Endothelial cell of coronary artery (primary cell): ENCODE measurements at places on chromosomes 16 and 17. TPM values are rescaled to one million over a fixed set of nuclear protein-coding genes. Genes with fewer than 3 reads are reported as not detected.

Gene ZG16
- not detected in 2 replicates for total RNA-seq

Gene PLCD3
- 8.5 and 15.6 TPM in 2 replicates for total RNA-seq

Gene RTN4RL1
- not detected in 2 replicates for total RNA-seq

Gene CCDC200
- total RNA-seq, result not detected in 2 replicates

Gene KRT28
- total RNA-seq, result not detected in 2 replicates

Gene COTL1
- 133 and 143 TPM in 2 replicates for total RNA-seq

Gene DCAKD
- total RNA-seq, result 26.7 and 27.0 TPM in 2 replicates

Gene HOXB7
- total RNA-seq, result 0.90 and 2.2 TPM in 2 replicates

Gene SLC13A2
- not detected in 2 replicates for total RNA-seq

Gene KIFC3
- total RNA-seq, result 45.3 and 56.0 TPM in 2 replicates

Gene KRT24
- not detected in 2 replicates for total RNA-seq

Gene PROCA1
- total RNA-seq, result 0.81 and 0.94 TPM in 2 replicates

Gene SPATA22
- 0.09 TPM in 1 of 2 replicates, not detected in the other for total RNA-seq

Gene ABCC12
- total RNA-seq, result not detected in 2 replicates

Gene KRT12
- not detected in 2 replicates for total RNA-seq

Gene TBC1D3K
- not detected in 2 replicates for total RNA-seq
